ENCODE measurements at places on chromosomes 12 and 14.

DNA sequence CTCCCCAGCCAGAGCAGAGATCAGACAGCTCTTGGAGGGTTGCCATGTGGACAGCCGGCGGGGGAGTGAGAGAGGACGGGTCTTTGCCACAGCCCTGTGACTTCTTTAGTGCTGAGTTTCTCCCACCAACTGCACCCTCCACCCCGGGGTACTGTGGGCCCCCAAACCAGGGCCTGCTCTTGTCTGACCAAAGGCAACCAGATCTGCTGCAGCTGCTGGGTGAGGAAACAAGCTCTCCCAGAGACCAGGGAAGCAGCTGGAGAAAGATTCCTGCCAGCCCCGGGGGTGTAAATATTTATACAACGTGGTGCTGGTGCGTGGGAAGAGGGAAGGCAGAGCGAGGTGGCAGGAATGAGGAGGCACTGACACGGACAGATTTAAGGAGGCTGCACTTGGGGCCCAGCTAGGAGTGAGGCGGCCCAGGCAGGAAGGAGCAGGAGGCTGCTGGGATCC, 14.3 kb upstream of the ZFP36L1 start:
- H3K4me1 ChIP-seq = peaks cover 21% of the 10 kb centered on the region
- no peaks in the 10 kb centered on the region for H3K27me3 ChIP-seq
- H3K36me3 ChIP-seq = no peaks in the 10 kb centered on the region
- peak; percentile 48 for DNase-seq
- H3K4me3 ChIP-seq = no peak overlapping the region

DNA sequence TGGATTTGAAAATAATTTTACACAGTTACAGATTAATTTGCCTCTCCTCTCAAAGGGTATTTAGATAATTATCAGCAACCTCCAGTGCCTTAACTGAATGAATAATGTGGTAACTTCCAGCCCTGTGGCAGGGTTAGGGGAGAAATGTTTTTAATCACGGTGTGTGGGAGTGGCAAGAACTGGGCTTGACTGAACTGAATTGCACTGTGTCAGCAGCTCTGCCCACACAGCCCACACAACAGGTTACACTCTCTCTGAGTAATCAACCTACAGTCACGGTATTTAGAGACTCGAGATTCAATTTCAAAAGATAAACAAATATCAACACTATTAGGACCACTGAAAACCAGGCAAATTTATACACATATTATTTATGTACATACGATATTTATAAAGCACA, 198.5 kb downstream of the KCNC2 start:
- H3K4me1 ChIP-seq = no peaks in the 10 kb centered on the region
- H3K4me3 ChIP-seq = no peak overlapping the region
- DNase-seq = no peak
- no peaks in the 10 kb centered on the region for H3K36me3 ChIP-seq

- DNase-seq = no peak
- H3K27me3 ChIP-seq = no peaks in the 10 kb centered on the region
- H3K36me3 ChIP-seq = no peaks in the 10 kb centered on the region
- no peak overlapping the region for H3K4me3 ChIP-seq
Measured at GRCh38 chr12:48022180-48022521, 17.9 kb upstream of the COL2A1 start.

- H3K27ac ChIP-seq = no peak overlapping the region
- no peak for DNase-seq
- H3K4me1 ChIP-seq = no peaks in the 10 kb centered on the region
- H3K36me3 ChIP-seq = no peaks in the 10 kb centered on the region
- no peak overlapping the region for H3K4me3 ChIP-seq
Measured at GRCh38 chr12:75259143-75259542, 49.5 kb upstream of the KCNC2 start.

- H3K36me3 ChIP-seq = no peaks in the 10 kb centered on the region
- H3K27me3 ChIP-seq = no peaks in the 10 kb centered on the region
- no peak overlapping the region for H3K27ac ChIP-seq
- H3K4me1 ChIP-seq = no peaks in the 10 kb centered on the region
- no peak for DNase-seq
Measured at GRCh38 chr14:34187061-34187460, 236.2 kb upstream of the EGLN3 start.

- DNase-seq = peak; percentile 91
- H3K4me3 ChIP-seq = no peak overlapping the region
- H3K36me3 ChIP-seq = no peaks in the 10 kb centered on the region
- H3K27ac ChIP-seq = peak overlapping the region; percentile 56
Measured at GRCh38 chr14:95519699-95520098, 3.2 kb upstream of the SYNE3 start.

DNA sequence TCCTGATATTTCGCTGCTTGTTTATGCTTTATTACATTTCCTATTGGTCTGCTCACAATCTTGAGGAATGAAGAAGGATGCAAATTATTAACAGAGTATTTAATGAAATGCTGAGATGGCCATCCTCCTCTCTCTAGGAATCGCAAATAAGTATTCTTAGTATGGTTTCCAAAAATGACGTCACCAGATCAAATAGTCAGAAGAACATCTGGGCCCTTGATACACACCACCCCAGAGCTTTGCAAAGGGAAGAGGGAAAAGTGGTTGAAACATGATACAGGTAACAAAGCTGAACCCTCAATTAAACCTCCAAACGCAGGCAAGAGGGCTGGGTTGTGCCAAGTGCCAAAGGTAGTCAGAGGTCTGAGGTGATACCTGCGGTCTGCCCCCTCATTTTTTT, 107.3 kb downstream of the BCL11B start:
- H3K4me3 ChIP-seq = no peak overlapping the region
- H3K27ac ChIP-seq = no peak overlapping the region

GRCh38 chr12:47078733-47079467, 521 bp upstream of the PCED1B start:
- no peaks in the 10 kb centered on the region for H3K27me3 ChIP-seq
- H3K36me3 ChIP-seq = no peaks in the 10 kb centered on the region
- H3K27ac ChIP-seq = peak overlapping the region; percentile 97

GRCh38 chr14:51562816-51563215, 88.9 kb upstream of the FRMD6 start:
- no peaks in the 10 kb centered on the region for H3K4me1 ChIP-seq
- no peaks in the 10 kb centered on the region for H3K27me3 ChIP-seq
- no peak overlapping the region for H3K4me3 ChIP-seq
- H3K36me3 ChIP-seq = no peaks in the 10 kb centered on the region
- H3K27ac ChIP-seq = no peak overlapping the region
- DNase-seq = no peak

- H3K4me1 ChIP-seq = peaks cover 11% of the 10 kb centered on the region
- no peak overlapping the region for H3K27ac ChIP-seq
Measured at GRCh38 chr14:99660006-99660566, 15.2 kb downstream of the HHIPL1 start.

DNA sequence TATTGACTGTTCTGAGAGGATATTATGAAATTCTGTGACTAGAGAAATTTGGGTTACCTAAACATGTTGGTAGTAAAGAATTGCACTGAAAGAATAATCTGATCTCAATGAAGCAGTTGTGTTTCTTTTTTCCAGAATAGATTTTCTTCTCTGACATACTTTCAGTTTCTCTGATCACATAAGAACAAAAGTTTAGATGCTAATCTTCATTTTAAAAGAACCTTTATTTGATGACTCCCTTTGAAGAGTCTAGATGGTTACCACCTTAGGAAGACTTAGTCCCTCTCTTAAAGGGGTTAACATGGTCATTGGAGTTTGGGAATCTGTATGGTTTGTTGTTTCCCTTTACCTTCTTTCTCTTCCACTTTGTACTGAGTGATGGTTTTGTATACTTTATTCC, 58.6 kb downstream of the MON2 start:
- no peaks in the 10 kb centered on the region for H3K27me3 ChIP-seq
- H3K4me1 ChIP-seq = no peaks in the 10 kb centered on the region
- DNase-seq = no peak

GRCh38 chr12:48053883-48054282, 49.6 kb upstream of the COL2A1 start:
- H3K27me3 ChIP-seq = no peaks in the 10 kb centered on the region
- DNase-seq = no peak
- peaks cover 23% of the 10 kb centered on the region for H3K36me3 ChIP-seq
- no peak overlapping the region for H3K27ac ChIP-seq
- no peak overlapping the region for H3K4me3 ChIP-seq

GRCh38 chr12:79424109-79424721, 266.5 kb downstream of the PAWR start:
- H3K4me3 ChIP-seq = no peak overlapping the region
- H3K36me3 ChIP-seq = no peaks in the 10 kb centered on the region
- DNase-seq = no peak
- peak overlapping the region; percentile 12 for H3K27ac ChIP-seq
- H3K27me3 ChIP-seq = no peaks in the 10 kb centered on the region

GRCh38 chr12:22698576-22698975, 73.6 kb downstream of the ETNK1 start:
- H3K36me3 ChIP-seq = no peaks in the 10 kb centered on the region
- DNase-seq = no peak
- H3K4me3 ChIP-seq = no peak overlapping the region
- H3K4me1 ChIP-seq = no peaks in the 10 kb centered on the region
- no peak overlapping the region for H3K27ac ChIP-seq

DNA sequence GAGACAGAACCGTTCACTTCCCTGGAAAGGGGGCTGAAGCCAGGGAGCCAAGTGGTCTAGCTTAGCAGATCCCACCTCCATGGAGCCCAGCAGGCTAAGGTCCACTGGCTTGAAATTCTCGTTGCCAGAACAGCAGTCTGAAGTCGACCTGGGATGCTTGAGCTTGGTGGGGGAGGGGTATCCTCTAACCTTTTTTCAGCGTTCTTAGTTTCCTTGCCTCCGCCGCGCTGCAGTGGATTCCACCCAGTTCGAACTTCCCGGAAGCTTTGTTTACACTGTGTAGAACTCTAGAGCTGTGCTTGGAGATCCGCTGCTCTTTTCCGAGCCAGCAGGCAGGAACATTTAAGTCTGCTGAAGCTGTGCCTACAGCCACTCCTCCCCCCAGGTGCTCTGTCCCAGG, 45.2 kb upstream of the FKBP4 start:
- no peaks in the 10 kb centered on the region for H3K36me3 ChIP-seq
- no peak overlapping the region for H3K27ac ChIP-seq
- no peaks in the 10 kb centered on the region for H3K4me1 ChIP-seq
- no peak overlapping the region for H3K4me3 ChIP-seq
- no peak for DNase-seq
- peaks cover 11% of the 10 kb centered on the region for H3K27me3 ChIP-seq

DNA sequence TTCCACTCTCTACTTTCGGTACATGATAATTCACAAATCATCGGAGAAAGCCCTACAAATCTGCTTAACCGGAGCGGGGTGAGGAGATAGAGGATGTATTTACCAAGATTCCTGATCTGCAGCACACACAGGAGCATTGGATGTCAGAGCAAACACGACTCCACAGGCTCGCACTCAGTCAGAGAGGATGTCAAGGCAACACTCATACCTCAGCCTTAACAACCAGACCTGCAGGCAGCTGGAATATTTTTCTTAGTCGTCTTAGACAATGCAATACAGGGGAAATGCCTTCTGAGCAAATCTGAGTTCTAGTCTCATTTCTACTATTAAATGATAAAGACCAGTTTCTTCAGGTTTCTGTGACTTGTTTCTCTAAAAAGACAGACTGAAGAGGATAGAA, 159.3 kb upstream of the CPNE8 start:
- H3K4me1 ChIP-seq = no peaks in the 10 kb centered on the region
- H3K27me3 ChIP-seq = no peaks in the 10 kb centered on the region
- H3K36me3 ChIP-seq = no peaks in the 10 kb centered on the region
- no peak overlapping the region for H3K27ac ChIP-seq
- no peak for DNase-seq

- no peaks in the 10 kb centered on the region for H3K36me3 ChIP-seq
- H3K4me3 ChIP-seq = no peak overlapping the region
- no peaks in the 10 kb centered on the region for H3K27me3 ChIP-seq
- H3K27ac ChIP-seq = peak overlapping the region; percentile 82
- peak; percentile 21 for DNase-seq
Measured at GRCh38 chr14:68459480-68460136, 333.3 kb downstream of the ZFP36L1 start.

DNA sequence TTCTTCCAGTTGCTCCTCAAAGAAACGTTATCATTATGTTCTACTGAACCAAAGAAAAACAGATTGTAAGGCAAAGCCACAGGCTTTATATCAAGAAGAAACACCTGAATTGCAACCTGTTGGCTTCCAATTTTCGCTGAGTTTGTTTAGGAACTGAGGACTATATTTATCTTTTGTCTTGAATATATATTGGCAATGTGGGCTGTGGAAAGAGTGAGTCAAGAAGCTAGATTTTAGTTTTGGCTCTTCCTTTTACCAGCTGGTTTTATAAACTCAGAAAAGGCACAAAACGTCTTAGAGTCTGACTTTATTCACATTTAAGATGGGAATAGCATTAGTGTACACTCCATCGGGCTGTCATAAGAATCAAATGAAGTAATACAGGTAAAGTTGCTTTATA, 10.4 kb upstream of the PTHLH start:
- no peaks in the 10 kb centered on the region for H3K27me3 ChIP-seq
- no peaks in the 10 kb centered on the region for H3K36me3 ChIP-seq
- H3K4me3 ChIP-seq = no peak overlapping the region
- H3K4me1 ChIP-seq = no peaks in the 10 kb centered on the region

GRCh38 chr14:37122288-37122687, 50.1 kb downstream of the SLC25A21 start:
- no peak for DNase-seq
- no peaks in the 10 kb centered on the region for H3K4me1 ChIP-seq
- no peak overlapping the region for H3K4me3 ChIP-seq
- peak overlapping the region; percentile 22 for H3K27ac ChIP-seq
- H3K27me3 ChIP-seq = no peaks in the 10 kb centered on the region

DNA sequence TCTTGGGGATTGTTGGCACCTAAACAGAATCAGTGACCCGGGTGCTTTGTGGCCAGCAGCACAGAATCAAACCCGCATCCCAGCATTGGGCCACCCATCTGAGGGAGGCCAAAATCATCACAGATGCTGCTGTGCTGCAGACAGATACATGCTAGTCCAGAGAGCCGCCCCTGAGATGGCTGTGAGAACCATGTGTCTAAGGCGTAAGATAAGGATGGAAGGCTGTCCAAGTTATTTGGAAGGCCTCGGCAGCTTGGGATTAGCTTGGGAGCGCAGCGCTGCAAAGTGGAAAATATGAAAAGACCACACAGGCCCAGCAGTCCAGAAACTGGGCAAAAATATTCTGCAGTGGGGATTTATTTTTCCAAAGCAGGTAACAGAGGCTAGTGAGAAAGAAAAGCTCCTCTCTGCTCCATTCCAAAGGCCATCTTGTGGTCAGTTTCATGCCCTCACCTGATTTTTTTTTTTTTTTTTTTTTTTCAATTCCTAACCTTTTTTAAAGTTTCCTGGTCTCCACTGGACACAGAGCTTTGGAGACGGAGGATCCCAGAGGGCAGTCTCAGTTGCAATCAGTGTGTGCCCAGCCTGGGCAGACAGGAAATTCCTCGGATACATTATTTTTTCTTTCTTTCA, 178.9 kb upstream of the BCL2L14 start:
- no peak overlapping the region for H3K4me3 ChIP-seq
- peaks cover 39% of the 10 kb centered on the region for H3K36me3 ChIP-seq
- H3K4me1 ChIP-seq = peaks cover 4% of the 10 kb centered on the region
- peak overlapping the region; percentile 62 for H3K27ac ChIP-seq

GRCh38 chr14:52068615-52069306, at the start of gene NID2:
TSS of gene NID2 (minus strand) at chr14:52069059. CDS start at chr14:52068994, 65 bp downstream.
- H3K4me1 ChIP-seq = no peaks in the 10 kb centered on the region
- H3K27ac ChIP-seq = peak within 1 kb of the TSS; percentile 77
- H3K27me3 ChIP-seq = no peaks in the 10 kb centered on the region
- H3K4me3 ChIP-seq = peak within 1 kb of the TSS; percentile 68

All from tibial artery (tissue), 4 donors.